ENCODE measurements at places on chromosomes 2 and 18.

DNA sequence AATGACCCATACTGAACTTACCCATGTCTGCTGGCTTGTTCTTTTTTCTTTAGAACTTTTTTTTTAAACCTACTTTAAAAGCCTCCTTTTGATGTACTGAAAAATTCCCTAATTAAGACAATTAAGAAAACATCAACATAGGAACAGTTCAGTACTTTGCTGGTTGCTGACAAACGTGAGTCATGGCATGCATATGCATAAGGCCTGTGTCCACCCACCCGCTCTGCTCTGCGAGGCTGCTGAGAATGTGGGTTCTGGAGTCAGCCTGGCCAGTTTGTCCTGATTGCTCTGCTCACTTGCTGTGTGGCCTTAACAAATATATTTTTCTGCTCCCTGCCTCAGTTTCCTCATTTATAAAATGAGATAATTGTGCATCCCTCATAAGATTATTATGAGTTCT is 27.3 kb downstream of the LAMA3 start:
- DNase-seq, result no peak

DNA sequence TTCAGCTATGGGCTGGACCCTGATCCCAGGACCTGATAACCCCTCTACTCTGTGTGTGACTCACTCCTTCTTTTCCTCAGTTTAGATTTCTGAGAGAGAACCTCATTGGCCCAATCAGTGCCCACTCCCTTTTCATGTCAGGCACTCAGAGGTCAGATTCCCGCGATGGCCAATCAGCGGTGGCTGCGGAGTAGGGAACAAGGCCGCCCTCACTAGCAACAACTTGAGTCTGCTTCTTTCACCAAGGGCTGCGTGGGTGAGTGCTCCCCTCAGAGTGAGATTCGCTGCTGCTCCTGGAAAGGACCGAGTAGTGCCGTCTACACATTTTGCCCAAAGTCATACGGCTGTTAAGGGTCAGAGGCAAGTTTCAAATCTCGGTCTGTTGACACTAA is 34.7 kb downstream of the NPPC start:
- peak; percentile 73 for DNase-seq

- no peak for DNase-seq
These were observed 79.8 kb downstream of the ASB1 start for GRCh38 chr2:238506371-238507068.

DNA sequence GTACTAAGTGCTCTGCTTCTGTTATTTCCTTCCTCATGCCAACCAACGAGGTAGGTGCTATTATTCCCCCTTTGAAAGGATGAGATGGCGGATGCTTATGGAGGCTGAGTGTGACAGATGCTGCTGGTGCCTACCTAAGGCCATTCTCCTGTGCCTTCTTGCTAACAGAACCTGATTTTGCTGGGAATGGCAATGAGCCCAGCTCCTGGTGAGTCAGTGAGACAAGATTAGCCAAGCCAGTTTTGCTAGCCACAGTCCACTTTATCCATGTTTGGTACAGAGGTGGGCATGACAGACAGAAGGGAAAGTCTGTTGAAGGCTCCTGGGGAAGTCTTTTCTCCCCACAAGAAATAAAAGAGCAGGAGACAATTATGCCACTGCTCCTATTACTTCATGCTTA is 43.7 kb upstream of the TMEM163 start:
- no peak for DNase-seq

DNA sequence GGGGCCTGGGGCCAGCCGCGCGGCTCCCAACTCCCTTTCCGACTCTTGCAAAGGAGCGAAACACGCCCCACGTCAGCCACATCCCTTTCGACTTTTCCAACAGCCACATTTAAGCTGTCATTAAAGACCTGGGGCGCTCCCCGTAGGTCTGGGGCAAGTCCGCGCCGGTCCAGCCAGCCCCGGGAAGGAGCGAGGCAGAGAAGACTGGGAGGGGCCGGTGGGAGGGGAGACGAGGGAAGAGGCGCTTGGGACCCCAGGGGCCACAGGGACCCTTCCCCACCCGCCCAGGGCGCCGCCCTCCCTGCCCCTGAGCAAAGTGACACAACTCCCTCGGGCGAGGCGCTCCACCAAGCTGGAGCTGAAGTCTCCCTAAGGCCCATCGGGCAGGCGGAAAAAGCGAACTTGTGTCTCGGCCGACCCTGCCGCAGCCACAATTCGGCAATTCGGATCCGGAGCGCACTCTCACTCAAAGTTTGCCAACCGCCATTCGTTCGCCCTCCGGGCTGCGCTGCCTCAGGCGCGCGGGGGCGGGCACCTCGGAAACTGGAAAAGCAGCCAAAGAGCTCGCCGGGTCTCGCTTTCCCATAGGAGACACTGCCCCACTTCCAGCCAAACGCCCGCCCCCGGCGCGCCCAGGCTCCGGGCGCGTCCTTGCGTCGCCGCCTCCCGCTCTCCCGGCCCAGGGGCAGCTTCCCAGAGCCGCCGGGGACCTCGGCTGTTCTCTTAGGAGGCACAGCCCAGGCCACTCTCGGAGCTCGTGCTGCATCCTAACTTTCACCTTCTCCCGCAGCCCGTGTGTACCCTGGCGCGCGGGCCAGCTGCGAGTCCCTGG is 1.1 kb upstream of the KCTD1 start:
- no peak for DNase-seq

DNA sequence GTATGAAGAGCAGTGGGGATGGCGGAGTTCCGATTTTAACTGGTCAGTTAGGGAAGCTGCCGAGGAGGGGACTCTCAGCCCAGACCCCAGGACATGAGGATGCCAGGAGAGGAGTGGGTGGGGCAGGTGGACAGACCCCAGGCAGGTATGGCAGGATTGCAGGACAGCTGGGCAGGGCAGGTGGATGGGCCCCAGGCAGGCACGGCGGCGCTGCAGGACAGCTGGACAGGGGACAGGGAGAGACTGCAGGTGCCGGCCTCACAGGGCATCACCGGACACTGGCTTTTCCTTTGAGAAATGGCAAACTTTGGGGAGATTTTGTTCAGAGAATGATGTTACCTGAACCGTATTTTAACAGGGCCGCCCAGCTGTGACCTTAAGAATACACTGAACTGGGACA is 127.7 kb downstream of the SNTG2 start:
- DNase-seq, result no peak

GRCh38 chr2:45072064-45072861 is 63.0 kb upstream of the SIX2 start:
- DNase-seq, result no peak

- DNase-seq, result peak; percentile 46
These were observed 2.1 kb downstream of the SLC39A10 start for GRCh38 chr2:195659114-195659513.

GRCh38 chr2:121293450-121294325 is 8.7 kb upstream of the TFCP2L1 start:
- DNase-seq, result peak; percentile 84

GRCh38 chr2:7225848-7226247 is 308.6 kb downstream of the RNF144A start:
- DNase-seq, result no peak

- no peak for DNase-seq
These were observed 15.8 kb downstream of the LCT start for GRCh38 chr2:135821190-135821589.

GRCh38 chr2:26018184-26019055 is 15.5 kb upstream of the RAB10 start:
- peak; percentile 63 for DNase-seq

Data from NCI-H510A treated with DMSO at 0.1 percent for 48 hours (cell line).